Activated CD4-positive, alpha-beta T cell treated with anti-CD3 and anti-CD28 coated beads, Interleukin-2, amount 50 U/mL, for 4 hours (primary cell): ENCODE measurements at places on chromosomes 16 and 17.

- DNase-seq, result no peak
These were observed 391.5 kb downstream of the CDH8 start for GRCh38 chr16:61644736-61645135.

DNA sequence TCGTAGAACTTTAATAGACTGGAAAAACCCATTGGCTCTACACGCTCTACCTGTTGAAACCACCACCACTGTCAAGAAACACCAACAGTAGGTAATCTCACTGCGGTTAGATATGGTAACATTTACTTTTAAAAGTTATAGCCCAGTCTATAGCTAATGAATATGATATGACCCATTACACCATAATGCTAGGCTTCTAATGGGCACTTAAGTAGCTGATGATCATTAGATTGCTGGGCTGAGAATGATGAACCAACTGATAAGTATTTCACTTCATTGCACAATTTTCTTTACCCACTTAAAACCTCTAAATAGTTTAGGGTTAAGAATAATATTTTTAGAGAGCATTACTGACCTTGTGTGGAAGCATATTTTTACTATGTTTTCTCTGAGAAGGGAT, 788.9 kb upstream of the CA10 start:
- DNase-seq, result no peak

- DNase-seq, result no peak
These were observed 142.5 kb downstream of the IRX3 start for GRCh38 chr16:54143934-54144571.

GRCh38 chr16:30980023-30980371, 5.0 kb upstream of the HSD3B7 start:
- no peak for DNase-seq

DNA sequence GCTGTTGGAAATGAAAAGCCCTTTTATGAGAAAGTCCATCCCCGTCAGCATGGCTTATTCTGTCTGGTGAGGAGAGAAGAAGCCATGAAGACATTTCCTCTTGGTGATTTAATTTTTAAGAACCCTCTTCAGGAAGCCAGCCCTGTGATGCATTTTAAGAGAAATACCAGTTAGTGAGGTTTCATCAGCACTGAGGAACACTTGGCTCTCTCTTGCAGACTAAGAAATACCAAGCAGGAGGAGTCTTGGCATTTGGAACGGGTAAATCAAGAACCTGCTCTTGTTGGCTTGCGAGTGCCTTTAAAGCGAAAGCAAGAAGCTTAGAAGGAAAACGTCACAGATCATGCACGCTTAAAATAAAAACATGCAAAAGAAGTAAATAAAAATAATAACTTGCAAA, 17.5 kb downstream of the RAB11FIP3 start:
- no peak for DNase-seq

GRCh38 chr16:30409125-30410060, 2.0 kb downstream of the ZNF771 start:
- peak; percentile 95 for DNase-seq

- no peak for DNase-seq
These were observed 70.3 kb downstream of the CREBBP start for GRCh38 chr16:3810198-3810664.

- DNase-seq, result no peak
These were observed 1.2 kb downstream of the G6PC3 start for GRCh38 chr17:44071772-44072171.

GRCh38 chr17:29802246-29802645, 127.8 kb downstream of the SSH2 start:
- DNase-seq, result no peak

GRCh38 chr17:77566151-77566550, 392.4 kb upstream of the TNRC6C start:
- no peak for DNase-seq

- no peak for DNase-seq
These were observed 19.1 kb downstream of the DEXI start for GRCh38 chr16:10923146-10923649.
